ENCODE measurements at places on chromosomes 5 and 9.

- no peak for DNase-seq
These were observed 2.7 kb upstream of the ALDH1A1 start for GRCh38 chr9:72955571-72955970.

DNA sequence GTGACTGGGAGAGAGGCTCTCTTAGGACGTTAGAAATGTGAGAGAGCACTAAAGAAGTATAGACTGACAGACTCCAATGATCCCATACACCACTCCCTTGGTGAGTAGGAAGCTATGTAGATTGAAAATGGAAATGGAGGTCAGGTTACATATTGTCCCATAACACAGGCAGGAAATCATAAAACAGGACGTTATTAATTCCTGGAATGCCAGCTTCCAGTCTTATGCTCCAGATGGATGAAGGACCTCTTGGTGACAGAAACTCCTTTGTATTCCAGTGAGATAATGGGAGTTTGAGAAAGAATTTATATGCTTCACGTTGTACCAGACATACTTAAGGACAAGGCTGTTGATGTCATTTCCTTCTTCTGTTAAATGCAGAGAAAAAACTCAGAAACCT lies 338.2 kb upstream of the ITGA1 start:
- DNase-seq = no peak

GRCh38 chr5:165360784-165361542 lies 1855.5 kb downstream of the MAT2B start:
- no peak for DNase-seq

- no peak for DNase-seq
These were observed 12.4 kb downstream of the SLC30A5 start for GRCh38 chr5:69105996-69106906.

All from islet precursor cell (in vitro differentiated cells).